CD4-positive, alpha-beta T cell treated with Interleukin-12 subunit alpha and Interleukin-12 subunit beta, for 1 hour (primary cell): ENCODE measurements at places on chromosomes 13 and 19.

DNA sequence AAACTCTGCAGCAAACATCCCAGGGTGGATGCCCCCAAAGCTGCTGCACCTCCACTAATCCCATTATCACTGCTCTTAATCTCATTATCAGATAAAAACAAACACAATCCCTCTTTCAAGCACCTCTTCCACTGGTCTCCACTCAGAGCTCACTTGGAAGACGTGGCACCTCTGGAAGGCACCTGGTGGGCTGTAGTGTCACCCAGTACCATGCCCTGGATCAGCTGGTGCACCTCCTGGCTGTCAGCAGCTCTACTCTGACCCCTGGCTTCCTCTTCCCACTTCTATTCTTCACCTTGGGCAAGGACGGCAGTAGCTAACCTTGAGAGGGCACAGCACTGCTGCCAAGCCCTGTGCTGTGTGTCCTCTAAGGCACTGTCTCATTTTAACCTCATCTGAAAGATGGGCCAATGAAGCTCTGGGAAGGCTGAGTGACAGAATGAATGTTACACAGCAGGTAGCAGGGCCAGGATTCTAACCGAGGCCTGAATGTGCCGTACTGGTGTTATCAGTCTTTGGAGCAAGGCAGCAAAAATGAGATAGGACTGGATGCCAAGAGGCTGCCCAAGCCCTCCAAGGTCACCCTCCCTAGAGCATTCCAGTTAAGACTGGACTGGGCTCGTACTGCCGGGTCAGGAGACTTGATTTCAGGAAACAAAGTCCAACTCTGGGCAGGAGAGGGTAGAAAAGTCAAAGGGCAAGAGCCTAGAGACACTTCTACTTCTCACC is 7.4 kb downstream of the BRD4 start:
- no peak for DNase-seq

- DNase-seq = no peak
These were observed 304.9 kb upstream of the NBEA start for GRCh38 chr13:34637138-34637537.

GRCh38 chr13:100808330-100809128 is 133.9 kb upstream of the TMTC4 start:
- no peak for DNase-seq

DNA sequence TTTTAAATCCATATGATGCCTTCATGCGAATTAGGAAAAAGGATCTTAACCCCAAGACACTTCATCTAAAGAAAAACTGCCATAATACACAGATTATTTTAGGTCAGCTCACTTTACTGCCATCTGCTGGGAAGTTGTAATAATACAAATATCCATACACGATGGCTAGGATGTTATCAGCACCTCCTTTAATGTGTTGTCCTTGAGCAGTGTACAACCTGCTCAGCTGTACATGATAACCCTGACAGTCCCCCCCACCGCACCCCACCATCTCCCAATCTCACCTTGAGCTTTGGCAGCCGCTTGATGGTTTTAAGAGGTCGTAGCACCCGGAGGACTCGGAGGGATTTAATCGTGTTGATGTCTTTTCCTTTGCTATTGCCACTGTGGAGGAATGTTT is 112.2 kb downstream of the IER2 start:
- peak; percentile 71 for DNase-seq

DNA sequence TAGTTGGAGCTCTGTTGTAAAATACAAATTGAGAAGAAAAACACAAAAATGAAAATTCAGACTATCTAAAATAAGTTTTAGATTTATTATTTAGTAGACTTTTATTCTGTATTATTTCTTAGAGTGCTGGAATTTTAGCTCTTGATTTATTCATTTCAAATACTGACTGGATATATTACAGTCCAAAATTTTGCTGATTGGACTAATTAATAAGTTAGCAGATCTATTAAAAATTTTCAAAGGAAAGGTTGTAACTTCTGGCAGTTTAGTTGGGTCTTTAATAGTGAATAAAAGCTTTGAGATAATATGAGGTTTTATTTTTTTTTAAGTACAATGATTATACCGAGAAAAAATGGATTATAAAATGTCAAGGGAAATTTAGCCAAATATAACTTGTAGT is 1224.9 kb upstream of the SPRY2 start:
- DNase-seq = no peak

DNA sequence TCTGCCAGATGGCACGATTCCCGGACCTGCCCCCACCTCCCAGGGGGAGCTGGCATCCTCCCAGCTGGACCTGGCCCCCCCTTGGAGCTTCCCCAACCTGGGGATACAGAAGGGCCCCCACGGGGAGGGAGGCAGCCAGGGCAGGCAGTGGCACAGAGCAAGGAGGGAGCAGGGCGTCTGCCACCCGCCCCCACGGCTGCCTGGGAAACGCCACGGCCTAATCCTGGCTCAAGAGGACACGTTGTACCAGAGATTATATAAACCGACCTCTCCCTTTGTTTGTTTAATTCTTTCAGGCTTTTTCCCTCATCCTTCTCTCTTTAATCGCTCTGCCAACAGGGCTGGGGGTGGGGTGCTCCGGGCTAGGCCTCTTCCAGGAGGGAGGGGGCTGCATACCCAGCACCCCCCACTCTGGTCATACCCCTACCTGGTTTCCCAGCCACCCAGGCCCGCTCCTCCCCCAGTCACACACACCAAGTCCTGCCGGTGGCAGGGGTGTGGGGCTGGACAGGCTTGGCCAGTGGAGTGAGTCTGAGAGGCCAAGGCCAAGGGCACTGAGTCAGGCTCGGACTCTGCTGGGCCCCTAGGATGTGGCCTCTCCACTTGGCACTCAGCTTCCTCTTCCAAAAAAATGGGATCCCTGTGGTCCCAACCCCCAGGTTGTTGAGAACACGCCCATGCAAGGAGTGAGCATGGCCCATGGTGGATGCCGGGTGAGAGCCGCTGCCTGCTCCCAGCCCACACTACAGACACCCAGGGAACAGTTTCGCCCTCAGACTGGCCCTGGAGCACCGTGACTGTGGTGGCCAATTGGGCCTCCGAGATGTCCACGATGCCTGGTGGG is 29.5 kb upstream of the NFIC start:
- DNase-seq = no peak

- peak; percentile 91 for DNase-seq
These were observed 4.8 kb downstream of the EMP3 start for GRCh38 chr19:48330012-48330681.

- no peak for DNase-seq
These were observed 403.5 kb upstream of the MIR17HG start for GRCh38 chr13:90943946-90944345.

DNA sequence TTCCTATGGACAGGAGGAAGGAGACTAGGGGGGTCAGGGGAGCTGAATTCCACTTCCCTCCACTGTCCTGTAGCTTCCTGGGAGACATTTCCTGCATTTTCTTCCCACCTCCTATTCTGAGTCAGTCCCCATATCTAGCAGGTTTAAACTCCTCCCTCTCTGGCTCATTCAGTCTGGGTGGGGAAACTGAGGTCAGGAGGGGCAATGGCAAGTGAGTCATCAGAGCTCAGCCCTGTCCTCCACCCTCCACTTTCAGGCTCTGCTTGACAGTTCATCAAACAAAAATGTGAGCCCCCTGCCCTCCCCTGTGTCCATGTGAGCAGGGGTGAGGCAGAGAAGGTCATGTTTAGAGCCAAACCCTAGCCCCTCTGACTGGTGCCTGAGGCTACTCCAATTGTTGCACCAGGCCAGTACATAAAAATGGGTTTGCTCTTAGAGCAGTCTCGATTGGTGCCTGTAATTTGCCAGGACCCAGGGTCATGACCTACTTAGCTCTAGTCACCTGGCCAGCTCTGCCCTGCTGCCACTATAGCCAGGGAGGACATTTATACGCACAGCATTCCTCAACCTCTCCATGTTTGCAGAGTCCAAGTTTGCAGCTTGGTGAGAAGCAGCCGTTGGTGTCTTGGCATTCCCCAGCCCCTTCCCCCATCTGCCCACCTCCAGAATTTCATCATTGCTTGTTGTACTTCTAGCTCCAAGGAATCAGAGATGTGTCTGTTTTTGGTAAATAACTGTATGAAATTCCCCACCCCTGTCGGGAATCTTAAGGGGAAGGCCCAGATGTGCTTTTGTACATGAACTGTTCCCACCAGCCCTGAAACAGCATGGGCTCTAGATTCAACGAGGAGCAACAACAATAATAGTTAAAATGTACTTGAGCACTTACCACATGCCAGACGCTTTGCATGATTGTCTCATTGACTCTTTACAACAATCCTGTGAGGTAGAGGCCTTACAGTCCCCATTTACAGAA is 20.7 kb downstream of the SAMD4B start:
- no peak for DNase-seq

GRCh38 chr19:54674021-54674617 is 11.3 kb downstream of the LILRB4 start:
- DNase-seq = peak; percentile 34
